Activated CD4-positive, alpha-beta T cell treated with anti-CD3 and anti-CD28 coated beads, Interleukin-2, amount 10 ng/mL, durations not matched to agents 24 days and 14 days (primary cell): ENCODE measurements at places on chromosomes 12 and 14. TPM values are rescaled to one million over a fixed set of nuclear protein-coding genes. Genes with fewer than 3 reads are reported as not detected.
A peak's percentile ranks its signal among the peaks of the same experiment; 100 is the strongest.

Gene TMEM119
- 0.47 TPM in 1 of 2 replicates, not detected in the other for total RNA-seq

GRCh38 chr14:52923902-52924575 is 26.8 kb downstream of the FERMT2 start:
- H3K27ac ChIP-seq, result no peak overlapping the region
- peaks cover 6% of the 10 kb centered on the region for H3K27me3 ChIP-seq
- H3K4me3 ChIP-seq, result no peak overlapping the region
- H3K36me3 ChIP-seq, result no peaks in the 10 kb centered on the region
- H3K4me1 ChIP-seq, result peaks cover 3% of the 10 kb centered on the region
- peak; percentile 65 for DNase-seq

- H3K27me3 ChIP-seq, result peaks cover 6% of the 10 kb centered on the region
- no peak for DNase-seq
- H3K4me3 ChIP-seq, result no peak overlapping the region
- no peak overlapping the region for H3K27ac ChIP-seq
- H3K4me1 ChIP-seq, result peaks cover 2% of the 10 kb centered on the region
- H3K36me3 ChIP-seq, result no peaks in the 10 kb centered on the region
Measured at GRCh38 chr12:121116318-121117225, 16.1 kb upstream of the P2RX7 start.

GRCh38 chr12:68175557-68176061 is 16.1 kb upstream of the IFNG start:
- H3K27me3 ChIP-seq, result no peaks in the 10 kb centered on the region
- H3K36me3 ChIP-seq, result no peaks in the 10 kb centered on the region
- H3K4me1 ChIP-seq, result peaks cover 53% of the 10 kb centered on the region
- H3K4me3 ChIP-seq, result peak overlapping the region; percentile 68
- DNase-seq, result peak; percentile 92

GRCh38 chr12:131574395-131574771 is 136.5 kb upstream of the SFSWAP start:
- no peaks in the 10 kb centered on the region for H3K36me3 ChIP-seq
- no peaks in the 10 kb centered on the region for H3K4me1 ChIP-seq
- DNase-seq, result no peak

GRCh38 chr14:24282736-24283135 is 11.3 kb upstream of the RABGGTA start:
- DNase-seq, result no peak
- no peak overlapping the region for H3K4me3 ChIP-seq
- H3K36me3 ChIP-seq, result peaks cover 2% of the 10 kb centered on the region
- H3K27me3 ChIP-seq, result peaks cover 13% of the 10 kb centered on the region

GRCh38 chr14:42683707-42684106 is 1077.0 kb downstream of the LRFN5 start:
- H3K36me3 ChIP-seq, result no peaks in the 10 kb centered on the region
- no peak for DNase-seq
- H3K27me3 ChIP-seq, result no peaks in the 10 kb centered on the region
- H3K4me3 ChIP-seq, result no peak overlapping the region
- no peaks in the 10 kb centered on the region for H3K4me1 ChIP-seq

DNA sequence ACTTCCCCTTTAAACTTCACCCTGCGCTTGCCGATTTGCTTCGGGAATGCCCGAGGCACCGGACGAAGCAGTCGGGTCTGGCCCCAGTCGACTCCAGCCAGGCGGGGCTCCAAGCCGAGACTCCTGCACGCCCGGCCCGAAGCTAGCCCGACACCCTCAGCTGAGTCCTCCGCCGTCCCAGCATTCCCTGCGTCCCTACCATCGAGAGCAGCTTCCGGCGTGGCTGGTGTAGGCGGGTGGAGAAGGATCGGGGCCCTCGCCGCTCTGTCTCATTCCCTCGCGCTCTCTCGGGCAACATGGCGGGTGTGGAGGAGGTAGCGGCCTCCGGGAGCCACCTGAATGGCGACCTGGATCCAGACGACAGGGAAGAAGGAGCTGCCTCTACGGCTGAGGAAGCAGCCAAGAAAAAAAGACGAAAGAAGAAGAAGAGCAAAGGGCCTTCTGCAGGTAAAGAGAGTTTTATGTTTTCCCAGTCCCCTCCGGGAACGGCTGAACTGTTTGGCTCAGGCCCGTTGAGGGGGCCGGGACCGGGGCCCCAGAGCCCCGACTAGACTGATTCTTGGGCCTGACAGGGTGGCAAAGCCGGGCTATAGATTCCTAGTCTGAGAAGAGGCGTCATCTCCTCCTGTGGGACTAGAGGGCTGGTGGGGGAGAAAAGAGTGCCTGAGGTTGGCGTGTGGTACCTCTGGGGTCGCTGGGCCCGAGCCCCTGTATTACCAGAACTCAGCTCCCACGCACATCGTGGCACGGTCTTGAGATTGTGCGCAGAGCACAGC is at the start of gene METAP2:
METAP2 (plus strand) TSS at position 269 of the 776 bp plus-strand sequence; CDS start at position 297, 28 bp downstream.
- no peaks in the 10 kb centered on the region for H3K27me3 ChIP-seq
- H3K36me3 ChIP-seq, result peaks cover 36% of the 10 kb centered on the region
- H3K4me3 ChIP-seq, result peak within 1 kb of the TSS; percentile 94
- peak within 1 kb of the TSS; percentile 100 for H3K27ac ChIP-seq
- DNase-seq, result peak; percentile 97

DNA sequence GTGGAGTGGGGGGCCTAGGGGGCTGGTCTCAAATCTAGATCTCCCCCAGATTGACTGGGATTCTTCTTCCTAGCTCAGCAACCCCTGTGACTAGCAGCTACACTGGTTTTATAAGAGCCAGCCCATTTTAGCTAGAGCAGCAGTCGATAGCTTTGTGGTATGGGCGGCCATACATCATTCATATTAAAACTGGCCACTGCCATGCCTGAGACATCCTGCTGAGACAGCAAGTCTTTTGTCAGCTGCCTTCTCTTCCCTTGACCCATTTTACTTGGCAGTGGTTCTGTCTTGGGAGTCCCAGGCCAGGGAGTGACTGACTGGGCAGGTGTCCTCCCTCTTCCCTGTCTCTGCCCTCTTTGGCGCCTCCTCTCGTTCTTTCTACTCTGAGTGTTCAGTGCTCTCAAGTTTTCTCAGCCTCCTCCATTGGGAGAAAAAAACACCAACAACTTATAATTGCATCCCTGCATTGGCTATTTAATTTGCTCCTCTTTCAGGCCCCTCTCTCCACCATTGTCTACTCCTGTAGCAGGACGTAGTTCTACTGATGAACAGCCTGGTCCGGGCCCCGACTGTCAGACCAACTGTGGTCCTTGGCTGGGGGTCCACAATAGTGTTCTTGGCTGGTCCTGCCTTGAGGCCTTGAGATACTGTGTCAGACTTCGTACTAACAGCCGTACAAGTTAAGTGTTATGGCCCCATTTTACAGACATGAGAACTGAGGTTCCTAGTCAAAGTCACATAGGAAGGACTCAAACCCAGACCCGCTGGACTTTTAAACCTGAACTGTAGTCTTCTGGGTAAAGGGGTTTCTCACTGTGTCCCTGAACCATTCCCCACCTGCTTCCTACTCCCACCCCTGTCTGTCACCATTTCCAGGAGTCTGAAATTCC is 18.3 kb upstream of the JDP2 start:
- peaks cover 1% of the 10 kb centered on the region for H3K27me3 ChIP-seq
- no peak overlapping the region for H3K27ac ChIP-seq
- DNase-seq, result no peak
- no peaks in the 10 kb centered on the region for H3K36me3 ChIP-seq
- no peak overlapping the region for H3K4me3 ChIP-seq
